ENCODE measurements at places on chromosomes 5 and 9. TPM values are rescaled to one million over a fixed set of nuclear protein-coding genes. Genes with fewer than 3 reads are reported as not detected.
A peak's percentile ranks its signal among the peaks of the same experiment; 100 is the strongest.

DIRAS2 gene
- 0.35 TPM for total RNA-seq

CYLC2 gene
- total RNA-seq = not detected

SHC3 gene
- total RNA-seq = 2.8 TPM

KLHL3 gene
- 6.2 TPM for total RNA-seq

EPB41L4B gene
- 71.4 TPM for total RNA-seq

TLR4 gene
- 6.6 TPM for total RNA-seq

PRR16 gene
- total RNA-seq = 4.4 TPM

DNA sequence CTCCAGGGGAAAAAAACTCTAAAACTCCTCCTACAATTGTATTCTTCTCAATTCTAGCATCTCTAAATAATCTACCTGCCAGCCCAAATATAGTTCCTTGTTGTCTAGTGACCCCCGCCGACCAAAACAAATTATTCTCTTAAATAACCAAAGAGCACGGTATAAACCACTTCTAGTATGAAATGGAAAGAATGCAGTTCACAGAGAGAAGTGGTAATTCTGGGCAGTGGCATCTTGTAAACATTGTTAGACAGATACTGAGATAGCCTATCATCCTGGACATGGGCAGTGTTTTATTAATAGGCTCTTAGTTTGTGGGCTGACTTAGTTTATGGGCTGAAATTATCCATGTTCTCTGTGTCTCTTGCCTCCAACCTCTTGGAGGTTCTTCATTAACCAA lies 1412.6 kb upstream of the CDH9 start:
- DNase-seq = no peak

GRCh38 chr5:6755519-6755918 lies 42.3 kb downstream of the TENT4A start:
- DNase-seq = no peak

GRCh38 chr5:180649297-180650039 lies at the start of gene FLT4:
TSS of gene FLT4 (minus strand) at chr5:180649600. CDS start at chr5:180649545, 55 bp downstream.
- peak; percentile 27 for DNase-seq

DNA sequence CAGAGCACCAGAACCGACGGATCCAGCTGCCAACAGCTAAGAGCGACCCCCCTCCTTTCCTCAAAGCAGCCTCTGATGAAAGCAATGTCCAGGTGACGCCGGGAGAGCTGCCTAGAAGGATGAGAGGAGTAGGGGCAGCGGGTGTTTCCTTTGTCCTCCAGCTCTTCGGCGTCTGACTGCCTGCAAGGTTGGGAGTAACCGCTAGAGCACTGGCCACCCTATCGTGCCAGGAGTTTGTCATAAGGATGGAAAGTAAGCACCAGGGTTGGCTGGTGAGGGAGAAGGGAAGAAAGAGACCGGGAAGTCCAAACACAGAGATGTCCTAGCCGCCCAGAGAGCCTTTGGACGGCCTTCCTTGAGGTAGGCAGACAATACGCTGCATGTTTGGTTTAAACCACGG lies 10.8 kb downstream of the MRPL36 start:
- DNase-seq = no peak

DNA sequence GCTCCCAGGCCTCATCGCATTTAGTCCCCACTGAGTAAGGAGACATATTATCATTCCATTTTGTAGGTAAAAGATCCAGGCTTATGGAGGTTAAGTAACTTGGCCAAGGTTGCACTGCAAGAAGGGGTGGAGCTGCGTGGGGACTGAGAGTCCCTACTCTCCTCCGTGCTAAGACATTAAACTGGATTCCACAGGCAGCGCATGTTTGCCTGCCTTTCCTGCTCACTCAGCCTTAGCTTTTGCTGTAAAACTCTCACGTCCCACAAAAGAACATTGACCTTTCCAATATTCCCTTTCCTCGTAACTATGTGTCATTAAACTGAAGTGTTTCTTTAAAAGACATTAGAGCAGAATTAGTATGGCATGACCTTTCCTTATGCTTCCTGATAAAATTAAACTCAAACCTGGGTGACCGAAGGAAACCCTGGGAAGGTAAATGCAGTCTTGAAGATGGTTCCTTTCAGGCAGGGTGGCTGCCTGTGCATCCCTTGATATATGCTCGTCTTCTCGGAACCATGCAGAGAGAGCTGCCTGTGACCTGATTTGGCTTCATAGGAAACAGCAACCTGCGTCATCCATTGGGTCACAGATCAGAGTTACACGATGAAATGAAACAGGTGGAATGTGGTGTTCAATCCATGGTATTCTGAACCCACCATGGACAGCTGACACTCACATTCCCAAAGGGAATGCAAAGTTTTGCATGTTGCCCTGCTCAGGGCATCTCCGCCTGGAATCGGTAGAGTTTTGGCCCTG lies 85.9 kb downstream of the TMEM252 start:
- no peak for DNase-seq

DNA sequence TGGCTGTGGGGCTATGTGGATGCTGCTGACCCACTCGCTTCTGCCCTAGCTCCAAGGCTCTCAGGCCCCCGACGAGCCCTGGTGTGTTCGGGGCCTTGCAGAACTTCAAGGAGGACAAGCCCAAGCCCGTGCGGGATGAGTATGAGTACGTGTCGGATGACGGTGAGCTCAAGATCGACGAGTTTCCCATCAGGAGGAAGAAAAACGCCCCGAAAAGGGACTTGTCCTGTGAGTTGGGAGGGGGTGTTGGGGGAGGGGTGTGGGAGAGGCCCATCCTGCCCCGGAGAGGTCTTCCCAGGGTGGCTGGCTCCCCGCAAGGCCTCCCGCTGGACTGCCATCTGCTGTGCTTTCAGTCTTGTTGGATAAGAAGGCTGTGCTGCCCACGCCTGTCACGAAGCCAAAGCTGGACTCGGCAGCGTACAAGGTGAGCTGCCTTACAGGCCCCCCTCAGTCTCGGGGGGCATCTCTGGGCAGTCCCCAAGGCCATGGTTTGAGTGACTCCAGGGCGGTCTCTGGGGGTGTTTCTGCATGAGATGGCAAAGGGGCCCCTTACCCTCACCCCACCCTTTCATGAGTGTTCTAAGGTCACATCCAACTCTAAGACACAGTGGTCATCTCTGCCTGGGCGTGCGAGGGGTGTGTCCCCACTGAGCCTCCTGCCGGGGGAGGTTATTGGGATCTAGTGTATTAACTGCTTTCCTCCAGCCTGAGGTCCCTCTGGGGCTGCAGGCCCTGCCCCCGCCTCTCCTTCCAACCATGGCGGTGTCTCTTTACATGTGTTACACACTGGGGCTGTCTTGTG lies 89.5 kb downstream of the PHF2 start:
- peak; percentile 40 for DNase-seq

- no peak for DNase-seq
Observed at GRCh38 chr5:39580702-39581453, 156.1 kb upstream of the DAB2 start.

DNA sequence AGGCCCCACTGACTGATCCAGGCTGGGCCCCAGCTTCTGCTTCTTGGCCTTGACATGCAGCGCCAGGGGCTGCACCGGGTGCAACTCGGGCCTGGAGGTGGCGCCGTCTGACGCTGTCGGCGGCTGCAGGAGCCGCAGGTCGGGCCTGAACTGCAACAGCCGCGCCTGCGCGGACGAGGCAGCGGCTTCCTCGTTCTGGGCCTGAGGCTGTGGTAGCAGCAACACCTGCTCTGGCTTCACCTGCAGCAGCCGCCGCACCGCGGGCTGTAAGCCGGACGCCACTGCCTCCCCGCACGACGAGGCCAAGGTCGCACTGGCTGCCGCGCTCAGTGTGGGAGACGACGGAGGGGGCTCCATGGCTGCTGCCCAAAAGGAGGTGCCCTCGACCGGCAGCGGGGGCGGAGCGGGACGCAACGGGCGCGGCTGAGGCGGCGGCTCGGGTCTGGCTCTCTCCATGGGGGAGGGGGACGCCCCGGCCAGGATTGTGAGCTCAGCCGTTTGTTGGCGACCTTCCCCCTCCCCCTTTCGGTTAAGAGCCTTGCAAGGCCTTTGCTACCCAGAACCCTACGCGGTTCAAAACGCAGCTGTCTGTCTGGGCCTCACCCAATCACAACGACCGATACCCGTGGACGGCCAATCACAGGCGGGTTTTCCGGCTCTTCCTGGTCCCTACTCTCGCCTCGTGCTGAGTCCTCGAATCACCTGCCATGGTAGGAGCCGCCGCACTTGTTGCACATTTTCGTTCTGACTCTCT lies 438 bp downstream of the SOX30 start:
- DNase-seq = peak; percentile 89

GRCh38 chr5:94691291-94691690 lies 72.8 kb downstream of the SLF1 start:
- DNase-seq = no peak

DNA sequence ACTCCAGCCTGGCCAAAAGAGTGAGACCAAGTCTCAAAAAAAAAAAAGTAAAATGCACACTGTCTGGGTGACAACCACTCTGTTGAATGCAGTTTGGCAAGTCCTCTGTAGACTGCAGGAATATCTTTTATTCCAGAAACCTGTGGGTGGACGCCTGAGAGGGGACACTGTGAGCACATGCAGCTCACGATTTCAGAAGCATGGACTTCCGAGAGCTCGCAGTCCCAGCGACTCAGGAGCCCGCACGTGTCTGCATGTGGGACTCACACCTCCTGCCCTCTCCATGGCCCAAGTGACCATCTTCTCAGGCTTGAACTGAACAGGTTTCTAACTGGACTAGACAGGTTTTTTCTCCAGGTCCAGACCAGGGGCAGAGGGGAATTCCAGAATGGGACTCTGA lies 388.6 kb upstream of the IRX2 start:
- no peak for DNase-seq

DNA sequence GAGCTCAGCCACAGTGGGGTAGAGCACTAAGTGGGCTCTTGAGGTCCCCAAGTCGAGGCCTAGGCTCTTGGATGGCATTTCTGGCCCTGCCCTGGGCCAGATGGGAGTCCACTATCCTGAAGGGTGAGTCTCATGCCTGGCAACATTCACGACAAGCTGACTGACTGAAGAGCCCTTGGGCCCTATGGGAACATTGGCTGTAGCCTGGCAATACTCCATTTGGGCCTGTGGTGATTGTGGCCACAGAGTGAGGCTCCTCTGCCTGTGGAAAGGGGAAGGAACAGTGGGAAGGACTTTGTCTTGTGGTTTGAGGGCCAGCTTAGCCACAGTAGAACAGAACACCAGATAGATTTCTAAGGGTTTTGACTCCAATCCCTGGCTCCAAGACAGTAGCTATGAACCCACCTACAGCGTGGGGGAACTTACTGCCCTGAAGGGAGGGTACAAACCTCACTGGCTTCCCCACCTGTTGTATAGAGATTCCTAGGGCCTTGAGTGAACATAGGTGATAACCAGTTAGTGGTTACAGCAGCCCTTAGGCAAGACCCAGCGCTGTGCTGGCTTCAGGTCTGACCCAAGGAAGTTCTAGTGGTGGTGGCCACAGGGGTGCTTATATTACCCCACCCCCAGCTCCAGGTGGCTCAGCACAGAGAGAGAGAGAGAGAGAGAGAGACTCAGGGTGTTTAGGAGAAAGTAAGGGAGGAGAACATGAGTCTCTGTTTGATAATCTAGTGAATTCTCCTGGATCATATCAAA lies 72.4 kb downstream of the KIAA0825 start:
- DNase-seq = no peak

DNA sequence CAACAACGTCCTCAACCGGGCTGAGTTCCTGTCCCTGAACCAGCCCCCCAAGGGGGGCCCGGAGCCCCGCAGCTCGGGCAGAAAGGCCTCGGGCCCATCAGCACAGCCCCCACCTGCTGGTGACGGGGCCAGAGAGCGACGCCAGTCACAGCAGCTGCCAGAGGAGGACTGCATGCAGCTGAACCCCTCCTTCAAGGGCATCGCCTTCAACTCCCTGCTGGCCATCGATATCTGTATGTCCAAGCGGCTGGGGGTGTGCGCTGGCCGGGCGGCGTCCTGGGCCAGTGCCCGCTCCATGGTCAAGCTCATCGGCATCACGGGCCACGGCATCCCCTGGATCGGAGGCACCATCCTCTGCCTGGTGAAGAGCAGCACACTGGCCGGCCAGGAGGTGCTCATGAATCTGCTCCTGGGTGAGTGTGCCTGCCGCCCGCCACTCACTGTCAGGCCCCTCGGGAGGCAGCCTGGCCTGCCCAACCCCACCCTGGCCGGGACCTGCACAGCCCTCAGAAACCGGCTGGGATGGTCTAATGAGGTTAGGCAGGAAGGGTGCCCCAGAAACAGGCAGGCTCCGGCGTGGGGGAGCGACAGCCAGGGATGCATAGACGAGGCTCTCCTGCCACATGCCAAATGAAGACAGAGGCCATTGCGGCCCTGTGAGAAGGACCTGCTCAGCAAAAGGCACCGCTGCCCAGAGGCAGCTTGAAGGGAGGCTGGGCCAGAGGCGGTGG lies 678 bp downstream of the PLPP7 start:
- DNase-seq = no peak

Measured in Peyer's patch (tissue), 4 donors.